Upper lobe of right lung (tissue), 1 donor: ENCODE measurements at places on chromosomes 11 and 22. TPM values are rescaled to one million over a fixed set of nuclear protein-coding genes. Genes with fewer than 3 reads are reported as not detected.

Gene GSTT2B
- total RNA-seq: 9.8 TPM

Gene ELMOD1
- 2.8 TPM for total RNA-seq

Gene OTUB1
- total RNA-seq: 60.6 TPM

Gene OR8D4
- not detected for total RNA-seq

Gene CRYAB
- 113 TPM for total RNA-seq

Gene SPI1
- 168 TPM for total RNA-seq

Gene MPEG1
- total RNA-seq: 34.1 TPM

Gene RASSF10
- total RNA-seq: 4.8 TPM

Gene PTGDR2
- 1.8 TPM for total RNA-seq

Gene PARVG
- 65.9 TPM for total RNA-seq

Gene APOA4
- total RNA-seq: not detected

Gene IFITM5
- not detected for total RNA-seq

Gene EFEMP2
- total RNA-seq: 62.0 TPM

Gene RAB38
- 8.1 TPM for total RNA-seq

Gene OR51I1
- not detected for total RNA-seq

Gene LRRC32
- total RNA-seq: 111 TPM
